ENCODE measurements at places on chromosomes 11 and 22.
A peak's percentile ranks its signal among the peaks of the same experiment; 100 is the strongest.

DNA sequence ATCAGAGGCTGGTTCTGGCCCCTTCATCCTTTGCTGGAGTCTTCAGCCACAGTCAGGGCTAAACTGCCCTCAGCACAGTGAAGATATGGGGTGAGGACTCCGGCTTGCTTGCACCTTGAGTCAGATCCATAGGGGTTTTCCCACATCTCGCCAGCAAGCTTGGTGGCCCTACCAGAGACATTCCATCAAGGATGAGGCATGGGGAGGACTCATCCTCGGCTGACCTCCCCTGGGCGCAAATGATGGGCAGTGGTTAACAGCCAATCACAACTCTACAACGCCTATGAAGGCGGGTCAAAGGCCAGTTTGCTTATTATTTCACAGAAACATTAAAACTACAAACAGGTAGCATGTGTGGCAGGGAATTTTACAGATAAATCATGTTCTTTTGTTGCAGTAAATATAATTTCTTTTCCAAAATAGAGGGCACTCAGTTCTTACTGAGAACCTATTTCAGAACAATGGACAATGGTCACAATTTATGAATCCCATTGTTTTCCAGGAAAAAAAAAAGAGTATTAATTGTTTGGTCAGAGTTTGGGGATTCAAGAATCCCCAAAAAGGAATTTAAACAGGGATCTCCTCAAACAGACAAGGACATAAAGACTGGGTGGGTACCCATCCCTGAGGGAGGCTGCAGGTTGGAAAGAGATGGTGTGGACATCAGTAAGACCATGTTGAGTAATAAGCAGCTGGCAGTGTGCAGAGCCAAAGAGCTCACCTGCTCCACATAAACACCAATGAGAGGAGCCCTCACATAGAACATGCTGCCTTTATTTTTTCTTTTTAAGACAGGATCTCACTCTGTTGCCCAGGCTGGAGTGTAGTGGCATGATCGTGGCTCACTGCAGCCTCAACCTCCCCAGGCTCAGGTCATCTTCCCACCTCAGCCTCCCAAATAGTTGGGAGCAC lies 14.8 kb downstream of the PLAAT3 start:
- DNase-seq, result peak; percentile 85

DNA sequence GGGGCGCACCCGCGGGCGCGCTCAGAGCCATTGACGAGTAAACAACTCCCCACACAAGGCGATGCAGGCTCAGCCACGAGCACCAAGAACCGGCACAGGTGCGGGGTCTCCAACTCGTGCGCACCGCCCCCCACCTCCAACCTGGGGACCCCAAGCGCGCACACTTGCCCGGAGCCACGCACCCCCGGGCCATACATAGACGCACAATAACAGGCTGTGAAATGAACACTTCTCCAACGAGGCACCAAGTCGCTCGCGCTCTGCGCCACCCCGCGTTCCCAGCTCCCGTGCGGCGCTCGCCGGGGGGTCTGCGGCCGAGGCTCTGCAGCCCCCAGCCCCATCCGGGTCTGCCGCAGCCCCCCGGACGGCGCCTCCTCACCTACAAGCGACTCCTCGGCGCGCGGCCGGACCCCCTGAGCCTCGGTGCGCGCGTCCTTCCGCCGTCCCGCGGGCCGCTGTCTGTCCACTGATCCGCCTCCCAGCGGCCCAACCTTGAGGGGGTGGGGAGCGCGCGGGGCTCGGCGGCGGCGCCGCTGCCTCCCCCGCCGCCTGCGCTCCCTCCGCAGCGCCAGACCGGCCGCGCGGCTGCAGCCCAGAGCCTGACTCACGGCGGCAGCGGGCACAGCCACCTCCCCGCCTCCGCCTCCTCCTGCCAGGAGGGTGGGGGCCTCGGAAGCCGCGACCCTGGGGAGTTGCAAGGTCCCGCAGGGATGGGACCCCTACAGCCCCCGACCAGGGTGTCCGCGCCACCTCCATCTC lies 1.6 kb downstream of the IFITM10 start:
- DNase-seq, result peak; percentile 19

DNA sequence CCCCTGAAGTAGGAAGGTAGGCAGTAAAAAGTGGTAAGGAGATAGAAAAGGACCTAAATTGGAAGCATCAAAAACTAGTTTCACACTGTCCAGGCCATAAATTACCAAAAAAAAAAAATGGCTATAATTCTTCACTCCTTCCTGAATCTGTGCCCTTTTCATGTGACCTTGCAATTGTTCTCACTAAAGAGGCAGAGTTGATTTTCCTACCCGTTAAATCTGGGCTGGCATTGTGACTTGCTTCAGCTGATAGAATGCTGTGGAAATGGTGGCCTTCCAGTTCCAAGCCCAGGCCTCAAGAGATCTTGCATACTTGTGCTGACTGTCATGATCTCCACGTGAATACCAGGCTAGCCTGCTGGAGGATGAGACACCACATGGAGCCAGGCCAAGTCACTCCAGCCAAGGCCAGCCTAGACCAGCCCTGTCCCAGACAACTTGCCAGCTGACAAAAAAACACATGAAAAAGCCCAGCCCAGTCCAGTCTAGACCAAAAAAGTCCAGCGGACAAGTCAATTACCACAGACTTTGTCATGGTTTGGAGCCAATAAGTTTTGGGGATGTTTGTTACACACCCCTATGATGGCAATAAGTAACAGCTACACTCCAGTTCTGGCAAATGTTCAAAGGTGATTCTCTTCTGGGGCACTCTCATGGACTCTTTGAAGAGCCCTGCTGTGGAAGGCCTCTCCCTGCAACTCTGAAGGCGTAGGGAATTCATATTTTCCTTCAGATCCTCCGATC lies 51.4 kb upstream of the NUP50 start:
- no peak for DNase-seq

GRCh38 chr22:38873469-38874411 lies 1.7 kb upstream of the CBX6 start:
- DNase-seq, result no peak

DNA sequence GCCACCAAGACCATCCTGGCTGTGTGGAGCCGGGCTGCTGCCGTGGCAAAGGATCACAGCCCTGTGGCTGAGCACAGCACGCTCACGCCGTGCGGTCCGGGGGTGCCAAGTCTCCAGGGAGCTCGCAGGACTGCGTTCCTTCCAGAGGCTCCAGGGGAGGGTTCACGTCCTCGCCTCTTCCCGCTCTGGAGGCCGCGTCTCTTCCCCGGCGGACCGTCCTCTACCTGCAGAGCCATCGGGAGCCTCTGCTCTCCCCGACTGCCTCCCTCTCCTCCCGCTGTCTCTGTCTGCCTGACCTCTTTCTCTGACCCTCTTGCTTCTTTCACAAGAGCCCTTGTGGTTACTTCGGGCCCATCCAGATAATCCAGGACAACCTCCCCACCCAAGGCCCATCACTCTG lies 11.4 kb upstream of the MUC5AC start:
- no peak for DNase-seq

DNA sequence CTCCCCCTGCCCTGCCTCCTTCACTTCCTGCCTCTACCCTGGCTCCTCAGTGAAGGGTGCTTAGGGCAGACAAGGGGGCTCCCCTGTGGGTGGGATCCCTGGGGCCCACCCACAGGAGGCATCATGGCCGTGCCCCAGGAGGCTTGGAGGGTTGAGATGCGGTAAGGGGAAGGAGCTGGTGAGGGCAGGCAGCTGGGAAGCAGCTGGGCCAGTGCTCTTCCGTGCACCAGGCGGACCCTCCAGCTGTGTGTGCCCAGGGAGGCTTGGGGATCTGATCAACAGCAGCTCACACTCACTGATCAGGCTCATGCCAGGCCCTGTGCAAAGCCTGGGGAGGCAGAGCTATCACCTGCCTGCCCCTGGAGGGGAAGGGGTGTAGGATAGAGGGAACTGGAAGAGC lies 59.3 kb upstream of the TTLL12 start:
- DNase-seq, result no peak

GRCh38 chr11:86052693-86053641 lies 15.9 kb downstream of the PICALM start:
- DNase-seq, result no peak

GRCh38 chr11:64103277-64103985 lies 62.5 kb downstream of the MACROD1 start:
- no peak for DNase-seq

DNA sequence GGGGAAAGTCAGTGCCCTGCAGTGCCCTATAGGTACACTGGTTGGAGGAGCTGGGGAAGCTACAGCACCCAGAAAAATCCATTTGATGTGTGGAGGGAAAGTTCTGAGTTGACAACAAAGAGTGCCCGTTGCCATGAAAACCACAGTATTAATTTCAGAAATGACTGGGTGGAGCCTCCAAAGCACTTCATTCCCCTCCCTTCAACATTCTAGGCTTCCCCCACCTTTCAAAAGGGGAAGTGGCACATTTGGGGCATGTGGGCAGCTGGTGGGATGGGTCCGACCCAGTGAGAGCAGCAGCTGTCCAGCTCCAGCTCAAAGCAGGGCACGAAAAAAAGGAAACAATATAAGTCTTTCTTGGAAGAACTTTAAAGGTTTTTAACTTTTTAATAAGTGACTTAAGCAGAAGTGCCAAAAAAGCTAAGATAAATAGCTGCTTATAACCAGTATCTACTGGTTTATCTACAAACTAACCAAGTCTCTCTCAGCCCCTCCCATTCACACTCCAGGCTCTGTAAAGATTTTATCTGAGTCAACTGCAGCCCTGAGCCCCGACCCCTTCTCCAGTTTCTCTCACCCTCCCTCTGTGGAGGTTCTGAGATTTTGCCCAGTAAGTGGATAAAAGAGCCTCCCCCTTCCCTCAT lies 9.0 kb upstream of the AHNAK start:
- DNase-seq, result peak; percentile 17

DNA sequence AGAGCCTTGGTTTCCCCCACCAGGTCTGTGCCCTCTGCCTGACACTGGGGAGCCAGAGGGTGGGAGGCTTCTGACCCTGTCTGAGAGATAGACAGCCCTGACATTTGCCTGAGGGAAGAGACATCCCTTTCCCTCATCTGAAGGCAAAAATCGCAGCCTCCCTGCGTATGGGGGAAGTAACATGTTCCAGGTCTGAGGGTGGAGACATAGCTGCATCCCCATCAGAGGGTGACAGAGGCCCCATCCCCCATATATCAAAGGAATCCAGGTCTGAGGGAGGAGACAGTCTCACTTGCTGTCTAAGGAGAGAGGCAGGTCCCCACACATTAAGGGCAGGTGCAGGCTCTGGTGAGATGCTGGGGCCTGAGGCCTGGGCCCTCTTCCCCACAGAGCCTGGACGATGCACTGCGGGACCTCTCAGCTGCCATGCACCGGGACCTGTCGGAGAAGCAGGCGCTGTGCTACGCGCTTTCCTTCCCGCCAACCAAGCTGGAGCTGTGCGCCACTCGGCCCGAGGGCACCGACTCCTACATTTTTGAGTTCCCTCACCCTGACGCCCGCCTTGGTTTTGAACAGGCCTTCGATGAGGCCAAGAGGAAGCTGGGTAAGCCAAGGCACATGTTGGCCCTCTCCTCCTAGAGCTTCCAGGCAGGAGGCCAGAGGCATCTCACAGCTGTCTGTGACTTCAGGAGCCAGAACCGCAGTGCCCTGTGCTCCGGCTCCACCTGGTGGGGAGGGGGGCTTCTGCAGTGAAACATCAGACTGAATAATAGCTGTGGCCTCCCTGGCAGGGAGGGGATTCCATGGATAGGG lies 16.1 kb upstream of the RELT start:
- peak; percentile 39 for DNase-seq

Measured in ACHN (cell line).